Mesenteric fat pad (tissue), 1 donor: ENCODE measurements at places on chromosomes 1 and 21. TPM values are rescaled to one million over a fixed set of nuclear protein-coding genes. Genes with fewer than 3 reads are reported as not detected.

The MEX3A gene
- 0.58 TPM for total RNA-seq

The HORMAD1 gene
- 0.29 TPM for total RNA-seq

The DNM3 gene
- 5.1 TPM for total RNA-seq

The LYPD8 gene
- not detected for total RNA-seq

The OSCP1 gene
- total RNA-seq, result 7.0 TPM

The HPDL gene
- total RNA-seq, result 1.00 TPM

The SUSD4 gene
- not detected for total RNA-seq

The AK5 gene
- not detected for total RNA-seq

The ERICH3 gene
- total RNA-seq, result not detected
